Peyer's patch (tissue), 4 donors: ENCODE measurements at places on chromosomes 1 and 21. TPM values are rescaled to one million over a fixed set of nuclear protein-coding genes. Genes with fewer than 3 reads are reported as not detected.

DNA sequence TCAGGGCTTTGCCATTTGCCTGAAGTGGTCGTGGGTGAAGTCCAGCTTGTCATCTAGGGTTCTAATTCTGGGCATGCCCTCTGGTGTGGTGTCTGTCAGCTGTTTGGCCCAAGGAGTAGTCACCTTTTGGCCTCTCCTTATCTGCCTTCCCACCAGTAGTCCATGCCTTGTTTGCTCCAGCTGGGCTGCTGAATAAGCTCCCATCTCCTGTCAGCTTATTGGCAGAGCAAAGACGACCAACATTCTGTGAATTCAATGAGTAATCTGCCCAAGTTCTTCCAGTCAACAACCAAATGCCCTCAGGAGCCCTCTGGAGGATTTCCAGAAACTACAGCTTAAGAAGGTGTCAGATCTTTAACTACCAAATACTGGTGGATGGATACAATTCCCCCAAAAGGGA, 7.0 kb downstream of the BCAN start:
- H3K4me1 ChIP-seq, result no peaks in the 10 kb centered on the region
- DNase-seq, result no peak
- no peak overlapping the region for H3K27ac ChIP-seq
- H3K4me3 ChIP-seq, result no peak overlapping the region

DNA sequence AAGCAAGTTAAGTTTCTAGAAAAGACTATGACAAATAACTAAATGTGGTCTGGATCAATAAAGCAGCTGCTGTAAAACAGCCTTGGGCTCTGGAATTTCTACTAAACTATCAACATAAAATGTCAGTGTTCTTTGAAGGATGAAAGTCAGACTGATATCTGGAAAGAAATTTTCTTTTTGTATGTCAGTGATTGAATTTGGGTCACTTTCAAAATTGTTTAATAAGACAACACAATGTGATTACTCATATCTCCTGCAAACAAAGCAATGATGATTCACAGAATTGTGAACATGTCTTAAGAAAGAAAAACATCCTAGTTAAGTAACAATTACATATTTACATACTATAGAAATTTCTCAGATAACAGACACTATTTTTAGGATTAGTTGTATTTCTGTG, 826.4 kb downstream of the PLA2G4A start:
- H3K4me3 ChIP-seq, result no peak overlapping the region
- no peaks in the 10 kb centered on the region for H3K27me3 ChIP-seq
- no peak for DNase-seq
- no peaks in the 10 kb centered on the region for H3K36me3 ChIP-seq
- H3K4me1 ChIP-seq, result no peaks in the 10 kb centered on the region

GRCh38 chr1:244154508-244154871, 103.4 kb downstream of the ZBTB18 start:
- H3K4me3 ChIP-seq, result no peak overlapping the region
- H3K4me1 ChIP-seq, result no peaks in the 10 kb centered on the region
- no peak overlapping the region for H3K27ac ChIP-seq

The ADORA3 gene
- total RNA-seq, result 2.3 TPM
